DMS79 (cell line): ENCODE measurements at places on chromosomes 13 and 19.

- DNase-seq, result no peak
Measured at GRCh38 chr19:54127688-54128440, 9.7 kb upstream of the CNOT3 start.

DNA sequence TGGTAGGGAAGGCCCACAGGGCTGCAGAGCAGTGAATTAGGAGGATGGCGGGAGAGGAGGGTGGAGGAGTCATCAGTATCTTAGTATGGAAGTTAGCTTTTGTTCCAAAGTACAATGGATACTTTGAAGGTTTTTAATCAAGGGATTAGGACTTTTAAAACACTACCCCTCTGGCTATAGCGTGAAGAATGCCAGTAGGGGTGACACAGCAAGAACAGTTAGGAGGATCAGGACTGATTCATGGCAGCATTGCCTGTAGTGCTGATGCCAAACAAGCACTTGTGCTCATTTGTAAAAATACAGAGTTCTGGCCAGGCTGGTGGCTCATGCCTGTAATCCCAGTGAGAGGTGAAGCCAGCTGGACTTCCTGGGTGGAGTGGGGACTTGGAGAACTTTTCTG is 46.2 kb downstream of the SKA3 start:
- DNase-seq, result no peak

- no peak for DNase-seq
Measured at GRCh38 chr13:114077933-114078325, 54.5 kb downstream of the RASA3 start.

DNA sequence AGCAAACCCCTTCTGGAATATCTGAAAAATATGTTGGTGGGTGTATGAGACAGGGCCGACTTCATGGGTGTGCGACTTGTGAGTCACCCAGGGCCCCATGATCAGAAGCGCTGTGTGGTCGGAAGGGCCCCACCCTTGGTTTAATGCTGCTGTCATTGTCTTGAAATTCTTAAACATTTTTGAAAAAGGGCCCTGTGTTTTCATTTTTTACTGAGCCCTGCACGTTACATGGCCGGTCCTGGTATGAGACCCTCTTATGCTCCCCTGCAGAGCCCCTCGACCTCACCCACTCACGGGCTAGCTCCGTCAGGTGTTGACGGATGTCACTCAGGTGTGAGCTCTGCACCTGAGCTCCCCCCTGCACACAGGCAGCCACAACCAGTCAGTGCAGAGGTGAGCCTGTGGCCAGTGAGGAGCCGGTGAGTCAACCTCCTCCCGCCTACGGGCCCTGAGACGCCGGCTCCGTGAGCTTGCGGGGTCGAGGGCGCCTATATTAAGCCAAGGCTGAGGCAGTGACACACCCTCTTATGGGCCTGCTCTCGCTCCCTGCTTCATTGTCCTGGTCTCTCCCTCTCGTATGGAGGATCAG is 27.7 kb downstream of the GADD45B start:
- no peak for DNase-seq

DNA sequence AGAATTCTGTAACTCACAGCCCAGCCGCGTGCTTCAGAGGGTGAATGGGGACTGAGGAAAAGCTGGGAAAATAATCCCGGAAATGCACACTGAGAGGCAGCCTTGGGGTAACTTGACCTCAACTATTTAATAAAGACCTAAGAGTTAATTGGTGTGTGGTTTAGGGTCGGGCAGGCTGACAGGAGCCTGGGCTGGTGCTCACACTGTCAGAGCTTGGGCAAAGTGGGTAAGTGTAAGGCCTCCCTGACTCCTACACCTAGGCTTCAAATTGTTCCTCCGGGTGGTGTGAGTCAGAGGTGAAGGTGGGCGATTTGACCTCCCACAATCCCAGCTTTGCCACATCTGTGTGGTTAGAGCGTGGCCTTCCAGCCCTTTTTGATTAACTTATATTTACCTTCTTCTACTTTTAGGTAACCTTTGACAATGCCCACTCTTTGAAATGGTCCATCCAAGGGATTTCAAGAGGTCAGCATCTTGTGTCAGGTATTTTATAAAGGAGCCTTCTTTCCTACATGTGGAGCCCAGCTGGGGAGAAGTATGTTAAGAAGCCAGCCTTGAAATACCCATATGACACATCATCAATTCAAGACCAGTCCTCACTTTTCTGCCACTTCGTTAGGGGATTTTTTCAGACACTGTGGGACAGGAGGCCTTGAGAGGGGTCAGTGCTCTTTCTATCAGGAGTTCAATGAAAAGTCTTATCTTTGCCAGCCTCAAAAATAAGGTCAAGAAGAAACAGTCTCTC is 114.2 kb downstream of the NUFIP1 start:
- DNase-seq, result no peak
